ENCODE measurements at places on chromosomes 7 and 10.
A peak's percentile ranks its signal among the peaks of the same experiment; 100 is the strongest.

GRCh38 chr7:111029574-111030251, 61.2 kb upstream of the LRRN3 start:
- DNase-seq: no peak

GRCh38 chr10:116151076-116151475, 121.9 kb downstream of the GFRA1 start:
- no peak for DNase-seq

GRCh38 chr7:34236057-34236456, 330.7 kb downstream of the BMPER start:
- no peak for DNase-seq

- no peak for DNase-seq
These were observed 22.0 kb downstream of the CRPPA start for GRCh38 chr7:16399265-16399831.

GRCh38 chr7:3733541-3734140, 432.6 kb downstream of the SDK1 start:
- DNase-seq: no peak

DNA sequence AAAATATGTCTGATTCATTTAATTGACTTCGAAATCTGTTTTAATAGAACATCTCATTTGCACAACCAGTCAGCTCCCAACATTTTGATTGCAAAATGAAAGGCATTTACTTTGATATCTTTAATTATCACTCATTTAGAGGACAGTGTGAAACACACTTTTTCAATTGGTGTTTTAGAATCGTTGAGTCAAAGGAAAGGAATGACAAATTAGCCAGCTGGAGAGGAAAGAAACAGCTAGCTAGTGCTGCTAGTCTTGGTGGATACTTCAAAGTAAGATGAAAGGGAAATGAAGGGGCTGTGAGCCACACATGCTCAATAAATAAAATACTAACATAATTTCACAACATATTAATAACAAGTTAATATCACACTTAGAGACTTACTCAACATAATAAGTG, 570.2 kb downstream of the PHTF2 start:
- DNase-seq: no peak

GRCh38 chr7:106421181-106421762, 136.5 kb upstream of the NAMPT start:
- DNase-seq: no peak

- no peak for DNase-seq
These were observed 19.7 kb downstream of the ESYT2 start for GRCh38 chr7:158809596-158809995.

GRCh38 chr10:4053940-4054339, 268.9 kb upstream of the KLF6 start:
- no peak for DNase-seq

DNA sequence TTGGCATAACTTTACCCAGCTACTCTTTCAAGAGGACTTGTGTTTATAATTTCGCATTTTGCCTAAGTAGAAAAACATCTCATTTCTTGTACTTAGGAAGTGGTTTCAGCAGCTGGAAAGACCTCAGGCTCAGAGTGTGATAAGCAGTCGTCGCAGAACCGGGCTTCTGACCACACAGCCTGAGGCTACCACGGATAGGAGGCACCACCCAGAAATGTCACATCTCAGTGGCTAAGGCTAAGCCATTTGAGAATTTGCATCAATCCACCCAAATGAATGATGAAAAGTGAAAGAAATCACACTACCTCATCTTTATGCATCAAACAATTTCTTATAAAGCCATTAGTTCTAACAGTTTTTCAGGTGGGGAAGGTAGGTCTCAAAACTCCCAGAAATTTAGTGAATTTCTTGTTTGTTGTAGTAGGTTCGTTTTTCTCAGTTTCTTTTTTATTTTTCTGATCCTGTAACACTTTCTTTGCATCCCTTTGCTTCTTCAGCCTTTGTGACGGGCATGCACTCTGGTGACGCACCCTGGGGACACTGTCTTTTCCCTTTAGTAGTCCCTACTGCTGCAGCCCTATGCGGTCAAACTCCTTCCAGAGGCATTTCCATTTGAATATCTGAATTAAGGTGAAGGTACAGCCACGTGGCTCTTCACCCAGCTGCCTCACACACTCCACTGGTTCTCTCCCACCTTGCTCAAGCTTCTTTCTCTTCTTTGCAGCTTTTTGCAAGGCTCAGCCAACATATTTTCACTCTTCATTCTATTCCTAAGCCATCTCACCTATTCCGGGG, 68.5 kb downstream of the MAP3K8 start:
- peak; percentile 29 for DNase-seq

DNA sequence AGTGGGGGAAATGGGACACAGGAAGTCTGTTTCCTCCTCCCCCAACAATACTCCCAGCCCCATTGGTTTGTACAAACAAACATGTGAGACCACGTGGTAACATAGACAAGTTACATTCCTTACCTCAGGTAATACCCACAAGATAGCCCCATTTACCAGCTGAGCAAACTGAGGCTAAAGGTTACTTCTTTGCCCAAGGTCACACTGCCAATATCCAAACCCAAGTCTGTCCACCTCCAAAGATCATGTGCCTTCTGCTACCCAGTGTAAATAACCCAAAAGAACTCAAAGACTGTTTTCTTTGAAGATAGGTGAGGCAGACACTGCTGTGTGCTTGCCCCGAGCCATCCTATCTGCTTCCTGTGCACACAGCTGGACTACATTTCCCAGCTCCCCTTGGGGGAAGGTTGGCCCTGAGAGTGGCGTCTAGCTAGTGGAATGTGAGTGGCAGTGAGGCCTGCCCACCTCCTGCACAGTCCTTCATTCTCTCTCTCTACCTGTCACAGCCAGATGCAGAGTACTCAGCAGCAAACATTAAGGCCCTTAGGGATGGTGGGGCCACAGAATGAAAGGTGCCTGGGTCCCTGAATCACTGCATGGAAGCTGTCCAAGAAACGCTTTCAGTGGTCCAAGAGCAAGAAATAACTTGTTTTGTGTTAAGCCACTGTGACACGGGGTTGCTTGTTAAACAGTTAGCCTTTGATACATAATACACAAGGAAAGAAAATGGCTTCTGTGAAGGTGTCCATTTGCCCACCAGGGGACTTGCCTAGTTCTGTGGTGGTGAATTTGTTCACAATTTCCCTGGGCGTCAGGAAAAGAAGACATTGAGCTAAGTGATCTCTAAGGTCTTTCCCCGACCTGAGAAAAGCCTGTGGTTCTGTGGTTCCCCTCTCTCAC, 257.7 kb upstream of the NFE2L3 start:
- DNase-seq: no peak

DNA sequence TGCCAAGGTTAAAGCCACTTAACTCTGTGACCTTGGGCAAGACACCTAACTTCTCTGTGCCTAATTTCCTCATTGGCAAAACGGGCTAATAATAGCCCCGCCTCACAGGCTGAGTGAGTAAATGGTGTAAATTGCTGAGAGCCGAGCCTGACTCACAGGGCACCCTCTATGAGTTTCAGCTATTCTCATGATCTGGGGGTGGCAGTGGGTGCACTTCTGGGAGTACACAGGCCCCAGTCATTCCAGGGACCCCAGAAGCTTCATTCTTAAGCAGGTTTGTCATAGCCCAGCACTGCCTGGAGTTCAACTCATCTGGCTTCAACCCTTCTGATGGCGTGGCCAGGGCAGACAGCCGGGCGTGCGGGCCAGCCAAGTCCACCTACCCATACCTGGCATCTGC, 137.2 kb downstream of the GRID1 start:
- DNase-seq: no peak

GRCh38 chr7:55469721-55470120, 102.6 kb downstream of the VOPP1 start:
- DNase-seq: no peak

DNA sequence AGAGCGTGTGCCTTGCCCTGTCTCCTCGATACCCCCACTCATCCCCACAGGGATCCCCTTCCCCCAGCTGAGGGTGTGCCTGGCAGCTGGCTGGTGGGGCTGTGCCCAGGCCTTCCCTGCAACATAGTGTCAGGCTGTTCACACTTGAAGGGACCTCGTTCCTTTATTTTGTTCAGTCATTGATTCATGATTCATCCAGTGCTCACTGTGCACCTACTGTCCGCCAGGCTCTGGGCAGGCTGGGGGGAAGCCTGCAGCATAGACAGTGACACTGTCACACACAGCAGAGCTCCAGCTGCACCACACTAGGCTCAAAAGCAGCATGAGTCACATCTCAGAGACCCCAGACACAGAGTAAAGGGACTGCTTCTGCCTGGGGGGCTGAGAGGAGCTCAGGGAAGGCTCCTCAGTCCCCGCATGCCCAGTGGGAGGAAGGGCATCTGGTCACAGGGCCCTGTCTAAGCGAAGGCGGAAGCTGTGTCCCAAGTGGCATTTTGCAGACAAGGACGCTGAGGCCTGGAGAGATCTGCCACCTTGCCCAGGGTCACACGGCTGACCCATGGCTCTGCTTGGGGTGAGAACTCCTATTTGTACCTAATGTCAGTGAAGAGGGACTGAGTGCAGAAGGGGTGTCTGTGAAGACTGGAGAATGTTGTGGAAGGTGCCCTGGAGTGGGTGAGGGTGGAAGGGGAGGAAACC, 27.9 kb downstream of the CDH23 start:
- no peak for DNase-seq

- DNase-seq: no peak
These were observed 11.5 kb downstream of the SHH start for GRCh38 chr7:155800741-155801267.
